CD4-positive, alpha-beta T cell (primary cell): ENCODE measurements at places on chromosomes 16 and 17.

DNA sequence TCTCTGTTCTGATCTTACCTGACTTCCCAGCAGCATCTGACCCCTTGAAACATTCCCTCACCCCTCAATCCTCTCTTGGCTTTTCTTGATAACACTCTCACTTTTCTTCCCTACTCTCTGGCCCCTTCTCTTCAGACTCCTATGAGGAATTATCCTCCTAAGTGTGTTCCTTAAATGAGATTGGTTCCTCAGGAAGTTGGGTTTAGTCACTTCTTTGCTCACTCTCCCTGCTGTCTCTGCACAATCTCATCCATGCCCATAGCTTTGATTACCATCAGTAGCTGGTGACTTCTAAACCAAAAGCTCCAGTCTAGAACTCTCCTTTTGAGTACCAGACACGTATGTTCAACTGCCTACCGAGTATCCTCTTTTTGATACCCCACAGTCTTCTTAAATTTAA lies 13.0 kb downstream of the MED24 start:
- no peak for DNase-seq

- no peak for DNase-seq
These were observed 7.1 kb upstream of the TMC5 start for GRCh38 chr16:19410435-19411171.

DNA sequence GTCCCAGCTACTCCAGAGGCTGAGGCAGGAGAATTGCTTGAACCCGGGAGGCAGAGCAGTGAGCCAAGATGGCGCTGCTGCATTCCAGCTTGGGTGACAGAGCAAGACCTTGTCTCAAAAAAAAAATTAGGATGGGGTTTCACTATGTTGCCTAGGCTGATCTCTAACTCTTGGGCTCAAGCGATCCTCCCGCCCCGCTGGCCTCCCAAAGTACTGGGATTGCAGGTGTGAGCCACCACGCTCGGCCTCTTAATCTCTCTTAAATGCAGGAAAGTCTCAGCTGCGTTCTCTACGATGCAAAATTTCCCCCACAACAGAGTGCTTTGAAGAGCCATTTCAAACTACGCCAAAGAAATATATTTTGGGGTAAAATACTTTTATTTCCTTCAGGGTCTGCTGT lies 5.9 kb upstream of the WDR59 start:
- no peak for DNase-seq

DNA sequence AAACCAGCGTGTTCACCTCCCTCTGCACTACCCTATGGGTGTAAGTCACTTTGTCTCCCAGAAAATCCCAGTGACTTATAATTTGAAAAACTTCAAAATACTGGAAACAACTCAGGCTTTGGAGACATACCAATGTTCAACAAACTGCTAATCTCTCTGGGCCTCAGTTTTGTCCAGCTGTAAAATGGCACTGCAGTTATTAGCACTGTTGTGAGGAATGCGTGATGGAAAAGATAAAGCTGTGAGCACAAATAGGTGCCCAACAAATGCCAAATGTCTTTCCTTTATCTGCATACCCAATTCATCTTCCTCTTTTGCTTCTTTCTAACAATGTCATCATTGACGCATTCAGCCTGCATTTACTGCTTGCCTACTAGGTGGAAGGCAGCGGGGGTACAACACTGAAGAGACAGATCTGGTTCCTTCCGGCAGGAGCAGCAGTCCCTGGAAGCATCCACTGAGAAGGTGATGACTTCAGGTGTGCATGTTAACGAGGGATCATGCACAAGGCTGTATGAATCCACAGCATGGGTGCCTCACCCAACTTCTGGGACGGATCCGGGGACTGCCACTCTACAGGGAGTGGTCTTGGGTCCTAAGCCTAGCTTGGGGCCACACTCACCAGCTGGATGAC lies 63.4 kb downstream of the CYTH1 start:
- no peak for DNase-seq

DNA sequence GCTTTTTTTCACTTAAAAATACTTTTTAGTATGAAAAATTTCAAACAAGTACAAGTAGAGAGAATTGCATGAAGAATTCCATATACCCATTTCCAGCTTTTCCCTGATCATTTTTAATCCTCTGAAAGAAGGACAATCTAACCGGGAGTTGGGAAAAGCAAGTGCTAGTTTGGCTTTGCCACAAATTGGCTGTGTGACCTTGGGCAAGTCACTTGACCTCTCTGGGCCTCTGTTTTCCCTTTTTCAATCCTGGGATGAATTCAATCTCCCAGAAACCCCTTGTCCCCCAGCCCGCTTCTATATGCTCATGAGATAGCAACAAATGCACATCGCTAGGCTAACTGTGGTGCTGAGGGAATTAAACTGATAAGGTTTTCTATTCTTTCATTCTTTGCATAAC lies 49.4 kb downstream of the ASIC2 start:
- no peak for DNase-seq

GRCh38 chr17:42548070-42548837 lies 4.5 kb upstream of the HSD17B1 start:
- peak; percentile 84 for DNase-seq

DNA sequence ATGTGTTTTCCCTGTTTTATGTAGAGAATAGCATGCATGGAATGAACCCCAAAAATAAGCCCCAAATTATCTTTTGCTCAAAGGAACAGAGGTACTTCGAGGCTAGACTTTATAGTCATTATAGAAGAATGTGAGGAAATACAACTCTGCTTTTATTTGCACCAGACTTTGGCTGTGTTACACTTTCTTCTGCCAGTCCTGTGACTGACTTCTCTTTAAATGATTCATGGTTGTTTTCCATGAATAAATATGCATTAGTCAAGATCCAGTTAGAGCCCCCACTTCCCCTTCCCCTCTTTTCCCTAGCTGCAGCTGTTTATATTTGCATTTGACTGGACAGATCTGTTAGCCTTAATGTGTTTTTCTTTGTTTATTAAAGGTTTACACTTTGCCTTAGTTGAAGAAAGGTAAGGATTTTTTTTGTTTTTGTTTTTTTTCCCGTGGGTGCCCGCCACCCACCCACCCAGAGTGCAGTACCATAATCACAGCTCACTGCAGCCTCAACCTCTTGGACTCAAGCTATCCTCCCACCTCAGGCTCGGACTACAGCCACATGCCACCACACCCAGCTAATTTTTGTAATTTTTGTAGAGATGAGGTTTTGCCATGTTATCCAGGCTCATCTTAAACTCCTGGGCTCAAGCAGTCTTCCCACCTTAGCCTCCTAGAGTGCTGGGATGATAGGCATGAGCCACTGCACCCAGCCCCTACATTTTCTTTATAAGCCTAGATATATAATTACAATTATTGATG lies 152.6 kb downstream of the CYB561 start:
- no peak for DNase-seq

GRCh38 chr17:16474012-16474725 lies 17.8 kb downstream of the LRRC75A start:
- DNase-seq = no peak

DNA sequence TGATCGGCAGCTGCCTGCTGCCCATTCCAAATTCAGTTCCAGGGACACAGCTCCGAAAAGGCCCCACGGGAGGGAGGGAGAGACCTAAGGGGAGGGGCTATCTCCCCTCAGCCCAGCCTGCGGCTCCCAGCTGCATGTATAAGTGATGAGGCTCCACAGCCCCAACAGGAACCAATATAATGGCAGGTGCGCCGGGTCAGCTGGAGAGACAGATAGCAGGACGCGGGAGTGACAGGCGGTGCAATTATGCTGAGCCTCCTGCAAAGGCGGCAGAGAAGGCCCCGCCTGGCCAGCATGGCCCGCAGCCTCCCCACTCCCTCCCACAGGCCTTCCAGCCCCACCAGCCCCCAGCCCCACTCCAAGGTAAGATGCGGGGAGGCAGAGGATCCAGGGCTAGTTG lies 8.1 kb upstream of the C1QL1 start:
- no peak for DNase-seq

DNA sequence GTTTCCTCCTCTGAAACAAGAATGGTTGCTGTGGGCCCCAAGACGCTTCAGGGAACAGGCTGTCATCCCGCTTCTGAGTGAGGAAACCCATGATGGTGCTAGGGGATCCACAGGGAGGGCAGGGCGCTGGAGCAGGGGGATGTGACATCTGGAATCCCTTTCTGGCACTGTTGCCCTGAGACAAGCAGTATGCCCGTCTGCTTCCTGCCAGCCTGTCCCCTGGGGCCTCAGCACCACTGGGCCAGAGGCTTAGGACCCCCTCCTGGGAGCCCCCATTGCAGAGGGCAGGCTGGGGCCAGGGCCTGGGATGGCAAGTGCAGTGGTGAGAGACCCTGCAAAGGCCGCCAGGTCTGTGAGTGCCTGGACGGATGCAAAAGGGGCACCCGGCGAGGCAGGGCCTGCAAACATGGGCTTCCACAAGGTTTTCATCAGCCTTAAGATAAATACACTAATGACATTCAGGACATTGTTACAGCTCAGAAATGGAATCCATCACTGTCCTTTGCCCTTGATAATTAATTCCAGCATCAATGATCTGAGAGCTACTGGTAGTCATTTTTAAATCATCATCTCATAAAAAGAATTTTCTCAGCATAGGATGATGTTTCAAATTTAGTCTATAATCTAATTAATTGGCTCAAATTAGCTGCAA lies 51.6 kb downstream of the PRMT7 start:
- DNase-seq = no peak
